ENCODE measurements at places on chromosomes 7 and 10.

- no peak for DNase-seq
Observed at GRCh38 chr7:10418985-10419384, 554.7 kb upstream of the PHF14 start.

DNA sequence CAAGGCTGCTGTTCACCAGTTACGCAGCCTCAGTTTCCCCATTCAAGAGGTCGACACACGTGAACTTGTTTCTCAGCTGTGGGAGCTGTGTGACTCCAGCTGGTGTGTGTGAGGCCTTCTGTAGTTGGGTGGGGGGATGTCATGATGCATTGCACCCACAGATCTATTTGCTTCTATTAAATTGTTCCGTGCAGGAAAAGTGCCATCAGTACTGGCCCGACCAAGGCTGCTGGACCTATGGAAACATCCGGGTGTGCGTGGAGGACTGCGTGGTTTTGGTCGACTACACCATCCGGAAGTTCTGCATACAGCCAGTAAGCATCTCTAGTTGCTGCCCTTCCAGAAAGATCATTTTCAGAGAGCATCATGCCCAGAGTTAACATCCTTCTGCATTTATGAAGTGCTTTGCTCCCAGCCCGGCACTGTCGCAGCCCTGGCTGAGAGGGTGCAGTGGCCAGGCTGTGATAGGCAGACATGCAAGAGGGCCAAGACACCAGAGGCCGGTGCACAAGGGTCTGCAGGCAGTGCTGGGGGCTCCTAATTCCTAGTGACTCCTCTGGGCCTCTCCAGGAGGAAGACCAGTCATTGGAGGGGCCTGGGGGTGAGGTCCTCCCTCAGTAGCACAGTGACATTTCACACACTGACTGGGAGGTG lies 60.2 kb downstream of the MKI67 start:
- DNase-seq = no peak

GRCh38 chr7:21106296-21106732 lies 319.6 kb upstream of the SP8 start:
- no peak for DNase-seq

- no peak for DNase-seq
Observed at GRCh38 chr10:11950325-11951018, 92.1 kb downstream of the UPF2 start.

DNA sequence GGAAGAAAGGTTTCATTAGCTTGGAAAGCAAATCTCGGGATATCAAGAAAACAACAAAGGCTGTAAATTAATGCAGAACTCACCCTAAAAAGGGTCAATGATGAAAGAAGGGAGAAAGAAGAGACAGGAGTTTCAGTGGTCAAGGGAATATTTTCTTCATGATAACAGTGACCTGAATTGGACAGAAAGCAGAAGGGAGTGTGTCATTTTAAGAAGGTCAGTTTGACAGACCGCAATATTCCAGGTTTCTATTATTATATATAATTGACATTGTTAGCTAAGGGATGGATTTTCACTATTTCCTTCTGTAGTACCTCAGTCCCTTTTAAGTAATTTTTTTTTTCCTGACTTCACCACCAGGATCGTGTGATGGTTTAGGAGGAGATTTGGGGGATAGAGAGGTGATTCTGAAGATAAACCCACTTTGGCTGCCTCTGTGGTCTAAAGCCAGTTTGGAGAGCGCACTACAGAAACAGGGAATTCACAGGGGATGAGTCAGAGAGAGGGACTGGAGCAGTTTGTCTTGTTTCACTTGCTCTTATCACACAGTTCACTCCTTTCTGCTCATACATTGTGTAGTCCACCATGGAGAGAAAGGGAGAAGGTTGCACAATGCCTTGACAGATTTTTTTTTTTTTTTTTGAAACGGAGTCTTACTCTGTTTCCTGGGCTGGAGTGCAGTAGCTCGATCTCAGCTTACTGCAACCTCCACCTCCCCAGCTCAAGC lies 417.9 kb downstream of the AUTS2 start:
- no peak for DNase-seq

DNA sequence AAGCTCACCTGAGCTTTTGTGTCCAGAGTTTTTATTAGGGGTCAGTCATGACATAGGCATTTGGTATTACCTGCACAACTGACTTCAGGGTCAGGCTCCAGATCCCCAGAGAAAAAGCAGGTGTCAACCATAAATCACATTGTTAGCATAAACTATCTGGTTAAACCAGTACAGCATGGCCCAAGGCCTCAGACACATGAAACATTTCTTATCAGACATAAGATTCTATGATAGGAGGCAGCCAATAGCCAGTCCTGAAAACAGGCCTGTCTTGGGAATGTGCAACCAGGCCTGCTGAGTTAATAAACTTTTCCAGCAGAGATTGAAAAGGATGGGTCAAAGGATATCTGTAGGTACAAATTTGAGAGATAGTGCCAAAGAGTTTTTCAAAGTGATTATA lies 116.1 kb downstream of the TPST1 start:
- DNase-seq = no peak

- DNase-seq = no peak
Observed at GRCh38 chr7:17771901-17772408, 168.3 kb downstream of the SNX13 start.

DNA sequence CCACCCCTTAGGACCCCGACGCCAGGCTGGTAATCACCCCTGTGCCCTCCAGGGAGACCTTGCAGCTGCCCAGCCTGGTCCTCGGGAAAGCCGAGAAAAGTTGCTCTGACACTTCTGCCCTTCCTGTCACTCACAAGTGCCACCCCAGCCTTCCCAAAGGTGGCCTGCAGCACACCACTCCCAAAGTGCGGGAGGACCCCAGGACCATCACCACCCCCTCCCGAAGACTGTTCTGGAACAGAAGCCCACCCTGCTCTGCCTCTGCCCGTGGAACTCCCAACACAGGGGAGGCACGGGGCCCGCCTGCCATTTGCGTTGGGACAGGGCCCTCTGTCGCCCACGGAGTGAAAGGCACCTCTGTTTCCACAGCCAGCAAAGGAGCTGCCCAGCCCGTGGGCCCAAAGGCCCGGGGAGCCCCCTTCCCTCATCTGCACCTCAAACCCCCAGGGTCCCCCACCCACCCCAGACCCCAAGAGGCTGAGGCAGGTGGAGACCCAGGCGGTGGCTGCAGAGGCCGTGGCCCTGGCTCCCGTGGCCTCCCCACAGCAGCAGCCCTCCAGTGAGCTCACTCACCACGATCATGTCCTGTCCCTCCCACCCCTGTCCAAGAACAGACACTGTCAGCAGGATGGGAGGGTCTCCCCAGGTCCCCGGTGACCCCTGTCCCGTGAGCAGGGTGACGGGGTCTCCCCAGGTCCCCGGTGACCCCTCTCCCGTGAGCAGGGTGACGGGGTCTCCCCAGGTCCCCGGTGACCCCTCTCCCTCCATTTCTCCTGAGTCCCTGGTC lies 47.8 kb upstream of the PPP2R2D start:
- DNase-seq = no peak

GRCh38 chr7:28984217-28984616 lies 26.1 kb upstream of the TRIL start:
- no peak for DNase-seq

GRCh38 chr10:132485391-132485790 lies 52.2 kb upstream of the INPP5A start:
- no peak for DNase-seq

DNA sequence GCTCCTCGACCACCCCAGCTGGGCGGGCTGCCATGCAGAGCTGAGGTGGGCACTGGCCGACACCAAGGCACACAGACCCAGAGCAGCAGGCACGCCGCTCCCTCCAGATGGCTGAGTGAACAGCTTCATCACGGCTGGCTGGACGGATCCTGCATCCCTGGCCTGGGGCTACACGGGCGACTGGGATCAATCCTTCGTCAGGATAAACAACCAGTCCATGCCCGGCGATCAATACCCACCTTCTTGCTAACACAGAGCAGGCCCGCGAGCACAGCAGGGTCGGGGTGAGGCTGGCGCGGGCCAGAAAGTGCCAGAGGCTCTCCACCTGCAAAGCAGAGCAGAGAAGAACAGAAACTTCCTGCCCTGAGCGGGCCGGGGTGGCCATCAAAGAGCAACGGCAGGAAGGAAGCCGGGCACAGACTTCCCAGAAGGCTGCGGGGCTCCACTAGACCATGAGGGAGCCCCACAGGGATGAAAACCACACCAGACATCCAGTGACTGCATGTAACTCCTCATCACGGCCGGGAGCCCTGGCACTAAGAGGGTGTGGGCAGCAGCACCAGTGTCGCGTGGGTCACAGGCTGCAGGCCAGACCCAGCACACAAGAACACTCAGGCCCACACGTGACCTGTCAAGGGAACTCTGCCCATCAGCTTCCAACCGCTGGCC lies 166.4 kb downstream of the MAD1L1 start:
- DNase-seq = peak; percentile 34

- DNase-seq = no peak
Observed at GRCh38 chr10:22736134-22736533, 21.8 kb upstream of the PIP4K2A start.

DNA sequence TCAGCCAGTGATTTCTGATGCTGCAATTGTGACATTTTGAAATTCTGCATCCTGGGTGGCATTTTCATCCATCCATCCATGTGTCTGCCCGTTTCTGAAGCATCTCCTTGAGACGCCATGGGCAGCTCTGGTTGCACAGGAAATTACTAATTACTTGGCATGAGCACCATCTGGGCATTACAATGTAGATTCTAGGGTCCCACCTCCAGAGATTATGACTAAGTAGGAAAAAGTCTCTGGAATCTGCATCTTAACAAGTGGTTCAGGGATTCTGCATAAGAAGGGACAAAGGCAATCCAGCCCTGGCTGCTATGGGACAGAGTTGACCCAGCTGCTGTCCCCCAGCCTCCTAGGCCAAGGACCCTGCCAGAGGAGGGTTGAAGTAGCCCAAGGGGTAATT lies 65.3 kb downstream of the CUZD1 start:
- DNase-seq = no peak

DNA sequence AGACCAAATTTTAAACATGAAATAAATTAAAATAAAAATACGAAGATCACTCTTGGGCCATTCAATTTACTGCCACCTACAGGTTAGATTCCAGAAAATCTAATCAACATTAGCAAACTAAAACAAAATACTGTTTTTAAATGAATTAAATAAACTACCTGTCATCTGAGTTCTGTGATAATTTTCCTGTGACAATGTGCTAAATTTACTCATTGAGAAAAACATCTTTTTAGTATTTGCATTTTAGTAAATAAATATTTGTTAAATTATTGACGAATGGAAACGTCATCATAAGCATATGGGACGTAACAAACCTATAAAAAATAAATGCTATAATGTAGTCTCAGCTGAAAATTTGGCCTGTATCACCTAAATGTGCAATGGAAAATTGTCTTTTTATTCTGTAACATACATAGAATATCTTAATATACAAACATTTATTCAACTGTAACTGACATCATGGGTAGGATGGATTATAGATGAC lies 72.1 kb downstream of the ITGB8 start:
- DNase-seq = no peak

GRCh38 chr10:95273393-95274312 lies 17.1 kb downstream of the PDLIM1 start:
- DNase-seq = no peak

DNA sequence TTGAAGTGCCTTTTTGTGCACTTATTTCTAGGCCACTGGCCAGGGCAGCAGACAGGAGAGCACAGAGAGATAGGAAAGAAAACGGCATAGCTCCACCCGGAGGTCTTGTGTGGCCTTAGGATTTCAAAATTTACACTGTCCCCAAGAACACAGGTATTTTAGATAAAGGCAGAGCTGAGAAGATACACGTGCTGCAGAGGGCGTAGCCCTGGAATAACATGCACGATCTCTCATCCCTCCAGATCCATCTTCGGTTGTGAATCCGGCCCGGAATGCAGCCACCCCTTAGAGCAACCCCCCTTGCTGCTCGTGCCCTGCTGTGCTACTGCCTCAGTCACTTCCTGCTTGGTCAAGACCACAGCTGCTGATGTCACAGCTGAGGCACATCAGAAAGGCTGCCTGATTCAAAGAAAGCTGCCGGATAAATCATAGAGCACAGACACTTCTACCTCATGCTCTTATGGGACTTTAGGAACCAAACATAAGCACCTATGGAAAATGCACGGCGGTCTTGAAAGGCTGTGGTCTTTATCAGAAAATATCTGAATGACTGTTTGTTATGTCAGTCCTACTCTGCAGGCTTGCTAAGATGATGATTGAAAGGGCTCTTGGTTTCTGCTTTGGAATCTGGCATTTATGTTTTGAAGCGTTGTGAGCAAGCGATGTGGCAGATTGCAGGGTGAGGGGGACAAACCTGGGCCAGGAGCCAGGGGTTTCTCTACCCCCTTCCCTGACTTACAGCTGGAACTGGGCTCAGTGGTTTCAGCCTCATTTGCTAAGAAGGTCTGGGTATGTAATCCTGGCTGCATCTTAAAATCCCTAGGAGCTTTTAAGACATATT lies 152.0 kb downstream of the SVIL start:
- no peak for DNase-seq

DNA sequence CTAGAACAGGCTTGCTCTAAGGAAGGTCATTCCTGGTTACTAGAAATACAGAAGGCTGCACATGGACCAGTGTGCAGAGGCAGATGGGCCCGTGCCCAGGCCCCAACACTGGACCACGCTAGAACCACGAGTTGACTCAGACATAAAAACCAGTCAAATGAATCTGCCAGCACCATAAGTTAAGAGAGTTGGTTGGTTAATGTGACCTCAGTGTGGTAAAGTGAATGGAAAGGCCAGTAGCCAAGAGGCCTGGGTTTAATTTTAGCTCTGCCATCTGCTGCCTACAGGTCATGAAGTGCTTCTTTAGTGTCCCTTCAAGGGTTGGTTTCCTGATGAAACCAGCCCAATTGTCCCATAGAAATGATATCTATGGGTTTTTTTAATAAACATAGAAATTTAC lies 329.6 kb upstream of the NRP1 start:
- no peak for DNase-seq

DNA sequence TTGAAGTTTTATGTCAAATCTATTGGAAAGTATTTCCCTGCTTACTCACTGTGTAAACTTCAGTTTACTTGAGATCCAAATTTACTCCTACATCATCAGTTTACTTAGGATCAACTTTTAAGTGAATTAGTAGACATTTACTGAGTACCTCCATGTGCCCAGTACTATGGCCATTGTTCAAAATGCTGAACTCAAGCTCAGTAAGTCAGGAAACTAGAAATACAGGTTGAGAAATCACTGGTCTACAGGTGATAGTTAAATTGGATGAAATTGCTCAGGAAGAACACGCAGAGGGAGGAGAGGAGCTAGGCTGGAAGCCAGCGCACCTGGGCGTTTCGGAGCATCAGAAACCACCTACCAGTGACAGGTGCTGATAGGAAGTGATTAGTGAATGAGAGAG lies 25.5 kb upstream of the EBLN1 start:
- DNase-seq = no peak

DNA sequence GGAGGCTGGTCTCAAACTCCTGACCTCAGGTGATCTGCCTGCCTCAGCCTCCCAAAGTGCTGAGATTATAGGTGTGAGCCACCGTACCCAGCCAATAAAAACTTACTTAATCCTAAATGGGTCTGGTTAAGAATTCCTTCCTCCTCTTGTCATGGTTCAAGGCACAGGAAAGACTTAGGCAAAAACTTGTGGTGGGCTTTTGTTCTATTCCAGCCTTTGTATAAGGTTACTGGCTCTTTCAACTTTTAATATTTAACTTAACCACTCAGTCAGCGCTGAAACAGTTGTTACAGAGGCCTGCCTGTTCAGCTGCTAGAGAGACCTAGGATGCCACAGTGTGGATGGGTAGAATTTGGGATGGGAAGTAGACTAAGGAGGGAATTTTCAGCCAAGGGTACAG lies 28.1 kb upstream of the GARS1 start:
- DNase-seq = no peak

- DNase-seq = no peak
Observed at GRCh38 chr7:102917436-102918353, 4.9 kb downstream of the LRRC17 start.
